ENCODE measurements at places on chromosomes 2 and 18.

GRCh38 chr18:39845106-39845505, 2109.9 kb upstream of the PIK3C3 start:
- no peak for DNase-seq
- no peak overlapping the region for H3K27ac ChIP-seq
- no peak overlapping the region for H3K4me3 ChIP-seq
- peaks cover 6% of the 10 kb centered on the region for H3K27me3 ChIP-seq
- no peaks in the 10 kb centered on the region for H3K36me3 ChIP-seq

DNA sequence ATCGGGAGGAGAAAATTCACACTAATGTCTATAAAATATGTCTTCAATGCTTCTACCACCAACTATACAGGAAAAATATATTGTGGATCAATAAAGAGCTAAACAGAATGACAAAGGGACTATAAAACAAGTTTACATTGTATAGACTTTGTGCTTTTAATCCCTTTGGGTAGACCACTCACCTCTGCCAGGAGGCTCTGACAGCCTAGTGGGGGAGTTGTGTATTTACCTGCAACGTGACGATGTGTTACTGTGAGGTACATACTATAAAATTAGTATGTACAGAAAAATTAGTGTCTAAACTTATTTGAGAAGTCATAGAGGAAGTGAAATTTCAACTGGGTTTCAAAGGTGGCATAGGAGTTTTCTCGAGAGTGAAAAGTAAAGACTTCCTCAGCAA, 243.3 kb upstream of the REG3G start:
- no peak for DNase-seq
- H3K27ac ChIP-seq, result no peak overlapping the region
- H3K36me3 ChIP-seq, result no peaks in the 10 kb centered on the region
- H3K27me3 ChIP-seq, result no peaks in the 10 kb centered on the region

GRCh38 chr2:241149675-241149924, 328 bp upstream of the PASK start:
- H3K27me3 ChIP-seq, result no peaks in the 10 kb centered on the region
- DNase-seq, result no peak
- H3K36me3 ChIP-seq, result peaks cover 7% of the 10 kb centered on the region
- peaks cover 8% of the 10 kb centered on the region for H3K4me1 ChIP-seq
- no peak overlapping the region for H3K27ac ChIP-seq
- H3K4me3 ChIP-seq, result peak overlapping the region; percentile 69

DNA sequence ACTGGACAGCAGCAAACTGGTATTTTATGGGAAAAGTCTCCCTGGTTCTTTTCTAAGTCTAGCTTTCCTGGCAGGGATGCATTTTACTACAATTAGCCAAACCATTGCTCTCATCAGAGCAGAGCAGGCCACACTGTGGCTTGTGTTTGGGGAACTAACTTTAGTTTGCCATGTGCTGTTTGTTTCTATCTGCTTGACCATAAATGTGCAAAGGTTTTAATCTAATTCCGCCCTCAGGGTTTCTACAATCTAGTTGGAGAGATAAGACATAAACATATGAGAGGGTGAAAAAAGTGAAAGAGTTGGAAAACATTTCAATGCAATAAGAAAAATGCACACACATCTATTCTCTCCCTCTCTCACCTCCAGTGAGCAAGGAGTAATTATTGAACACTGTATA, 86.9 kb upstream of the MAPK4 start:
- no peaks in the 10 kb centered on the region for H3K4me1 ChIP-seq
- no peak for DNase-seq
- H3K36me3 ChIP-seq, result no peaks in the 10 kb centered on the region
- no peak overlapping the region for H3K27ac ChIP-seq
- H3K4me3 ChIP-seq, result no peak overlapping the region
- no peaks in the 10 kb centered on the region for H3K27me3 ChIP-seq

GRCh38 chr2:55033076-55033742, 17.0 kb downstream of the RTN4 start:
- H3K36me3 ChIP-seq, result no peaks in the 10 kb centered on the region
- DNase-seq, result no peak
- no peaks in the 10 kb centered on the region for H3K4me1 ChIP-seq
- H3K27ac ChIP-seq, result no peak overlapping the region
- H3K27me3 ChIP-seq, result no peaks in the 10 kb centered on the region
- H3K4me3 ChIP-seq, result no peak overlapping the region
